ENCODE measurements at places on chromosomes 2 and 18.
A peak's percentile ranks its signal among the peaks of the same experiment; 100 is the strongest.

DNA sequence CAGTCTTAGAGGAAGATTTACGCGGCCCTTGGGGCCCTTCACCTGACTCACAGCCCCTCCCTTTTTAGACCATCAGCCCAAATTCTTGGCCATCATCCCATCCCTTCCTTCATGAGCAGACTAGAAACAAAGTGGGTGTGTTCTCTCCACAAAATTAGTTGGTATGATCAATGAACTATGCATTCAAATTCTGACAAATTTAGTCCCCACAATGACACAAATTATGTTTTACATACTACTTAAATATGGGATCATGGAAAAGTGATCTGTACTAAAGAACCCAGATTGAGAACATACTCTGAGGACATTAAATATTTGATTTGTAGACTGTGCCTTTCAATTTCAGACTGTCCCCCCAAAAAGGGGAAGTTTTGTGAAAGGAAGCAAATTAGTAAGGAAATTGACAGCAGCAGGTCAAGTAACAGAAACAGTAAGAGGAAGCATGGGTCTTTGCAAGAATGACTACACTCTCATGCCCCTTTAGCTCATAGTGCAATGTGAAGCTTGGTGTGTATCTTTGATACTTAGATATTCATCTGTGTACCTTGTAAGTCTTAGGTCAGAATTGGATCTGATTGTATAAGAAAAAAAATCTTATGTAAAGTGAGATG is 2.2 kb upstream of the MAPRE2 start:
- no peak for DNase-seq

DNA sequence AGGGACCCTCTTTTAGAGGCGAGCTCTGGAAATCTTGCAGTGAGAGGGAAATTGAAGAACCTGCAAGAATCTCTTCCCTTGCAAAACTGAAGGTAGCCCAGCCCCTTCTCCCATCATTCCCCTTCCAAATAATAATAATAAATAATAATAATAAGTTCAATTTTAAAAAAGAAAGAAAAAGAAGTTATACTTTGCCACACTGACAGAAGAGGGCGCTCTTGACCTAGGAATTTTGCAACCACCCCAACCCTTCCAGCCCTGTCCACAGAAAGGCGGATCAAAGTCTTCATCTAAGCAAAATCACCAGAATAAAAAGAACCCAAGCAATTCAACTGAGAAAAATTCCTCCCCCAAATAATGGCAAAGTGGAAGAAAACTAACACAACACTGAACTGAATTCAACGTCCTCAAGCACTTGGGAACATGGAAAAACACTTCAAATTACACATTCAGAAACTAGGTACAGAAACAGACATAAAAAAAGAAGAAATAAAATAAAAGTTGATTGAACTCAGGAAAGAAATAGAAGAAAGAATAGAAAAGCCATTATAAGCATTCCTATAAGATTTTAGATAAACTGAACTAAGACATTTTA is 98.9 kb upstream of the GLS start:
- peak; percentile 43 for DNase-seq

- DNase-seq = no peak
Measured at GRCh38 chr18:79657342-79657996, 22.1 kb upstream of the CTDP1 start.

DNA sequence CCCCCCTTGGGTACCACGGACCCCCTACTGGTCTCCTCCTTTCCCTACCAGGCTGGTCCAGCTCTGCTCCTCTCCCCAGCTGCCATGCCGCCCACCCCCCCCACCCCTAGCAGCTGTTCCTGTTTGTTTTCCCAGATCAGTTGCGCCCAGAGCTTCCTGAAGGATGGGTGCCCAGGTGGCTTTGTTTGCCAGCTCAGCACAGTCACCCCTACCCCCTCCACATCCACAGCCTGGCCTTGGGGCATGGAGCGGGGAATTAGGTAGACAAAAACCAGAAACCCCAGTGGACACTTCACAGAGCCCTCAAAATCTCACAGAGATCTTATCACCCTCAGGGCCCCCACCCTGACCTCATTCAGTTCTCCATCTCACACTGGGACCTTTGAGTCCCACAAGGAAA is 3.7 kb upstream of the CRYBA2 start:
- peak; percentile 50 for DNase-seq

- no peak for DNase-seq
Measured at GRCh38 chr2:184830531-184830930, 232.2 kb downstream of the ZNF804A start.

- DNase-seq = no peak
Measured at GRCh38 chr2:33108483-33109443, 162.0 kb downstream of the LTBP1 start.

DNA sequence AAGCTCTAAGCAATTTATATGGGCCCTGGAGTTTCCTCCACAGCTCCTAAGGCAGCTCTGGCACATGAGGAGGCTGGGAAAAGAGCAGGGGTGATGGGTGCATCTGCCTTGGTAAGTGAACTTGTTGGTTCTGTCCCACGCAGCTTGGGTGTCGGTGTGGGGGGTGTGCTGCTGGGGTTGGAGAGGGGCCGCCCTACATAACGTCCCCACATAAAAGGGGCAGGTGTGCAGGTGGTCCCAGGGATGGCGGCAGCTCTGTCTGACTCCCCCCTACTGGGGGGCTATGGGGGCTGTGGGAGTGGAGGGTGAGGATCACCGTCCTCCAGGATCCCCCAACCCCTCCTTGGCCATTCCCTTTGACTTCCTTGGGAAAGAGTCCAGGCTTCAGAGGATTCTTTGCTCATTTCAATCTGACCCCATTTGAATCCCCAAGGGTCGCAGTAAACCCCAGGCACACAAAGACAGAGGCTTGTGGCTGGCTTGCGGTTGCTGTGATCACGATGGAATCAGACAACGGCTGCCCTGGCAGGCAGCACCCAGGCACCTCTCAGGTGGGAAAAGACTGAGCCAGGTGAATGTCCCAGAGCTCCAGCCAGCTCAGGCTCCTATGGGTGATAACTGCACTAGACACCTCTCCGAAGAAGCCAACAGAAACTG is 34.5 kb upstream of the CD8A start:
- DNase-seq = no peak

DNA sequence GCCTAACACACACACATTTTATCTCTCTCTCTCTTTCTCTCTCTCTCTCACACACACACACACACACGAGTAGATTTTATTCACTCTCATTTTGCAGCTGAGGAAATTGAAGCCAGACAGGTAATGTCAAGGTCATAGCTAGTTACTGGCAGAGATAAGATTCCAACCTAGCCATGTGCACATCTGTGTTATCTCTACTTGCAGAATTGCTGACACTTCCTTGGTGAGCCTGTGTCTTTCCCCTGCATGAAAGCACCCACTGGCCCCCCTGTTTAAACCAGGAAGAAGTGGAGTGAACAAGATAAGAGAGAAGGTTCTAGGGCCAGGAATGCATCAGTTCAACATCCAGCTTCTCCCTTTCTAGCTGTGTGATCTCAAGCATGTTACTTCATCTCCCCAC is 423.7 kb downstream of the TXNL1 start:
- DNase-seq = no peak

DNA sequence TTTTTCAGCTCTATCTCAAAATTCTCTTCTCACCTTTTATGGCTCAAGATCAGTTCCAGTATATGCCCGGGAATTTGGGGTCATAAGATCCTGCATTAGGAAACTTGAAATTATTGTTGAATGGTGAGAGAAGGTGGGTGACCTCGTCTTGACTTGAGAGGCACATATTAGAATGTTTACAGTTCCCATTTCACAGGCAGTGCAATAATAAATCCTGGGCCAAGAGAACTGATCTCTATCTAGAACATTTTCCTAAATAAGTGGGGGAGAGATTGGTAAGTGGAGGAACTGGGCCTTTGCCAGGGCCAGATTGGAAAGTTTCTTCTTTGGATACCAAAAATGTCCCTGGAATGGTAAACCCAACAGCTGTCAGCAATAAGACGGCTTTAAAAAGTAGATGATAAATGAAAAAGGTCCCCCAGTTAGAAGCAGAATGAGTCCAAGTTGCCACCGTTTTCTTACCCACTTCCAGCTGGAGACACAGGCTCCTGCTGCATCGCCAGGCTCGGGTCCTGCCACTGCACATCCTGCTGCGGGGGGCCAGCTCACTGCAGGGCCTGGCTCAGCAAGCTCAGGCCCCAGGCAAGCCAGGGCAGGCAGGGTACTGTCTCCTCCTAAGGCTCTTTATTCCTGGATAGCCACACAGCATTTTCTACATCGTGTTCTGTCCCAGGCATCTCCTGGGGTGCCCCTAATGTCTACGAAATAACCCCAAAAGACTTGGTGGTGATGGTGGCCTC is 126.4 kb upstream of the EPAS1 start:
- DNase-seq = no peak

DNA sequence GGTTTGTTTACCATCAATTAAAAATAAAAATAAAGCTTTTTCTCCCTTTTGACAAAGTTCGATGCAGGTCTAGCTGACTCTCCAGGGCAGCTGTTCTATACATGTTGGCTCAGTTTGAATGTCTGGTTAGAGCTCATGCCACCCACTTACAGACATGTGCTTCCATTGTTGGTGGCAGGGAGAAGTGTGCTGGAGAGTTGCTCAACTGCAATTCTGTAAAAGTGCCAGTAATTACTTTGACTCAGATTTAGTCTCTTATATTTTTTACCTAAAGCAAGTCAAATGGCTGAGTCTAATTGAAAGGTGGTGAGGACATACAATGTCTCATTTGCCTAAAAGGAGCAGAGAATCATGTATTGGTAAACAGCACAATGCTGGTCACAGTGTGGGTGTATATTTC is 609.1 kb upstream of the SYT4 start:
- DNase-seq = no peak

GRCh38 chr18:59087391-59087790 is 52.3 kb upstream of the SEC11C start:
- DNase-seq = no peak

- DNase-seq = no peak
Measured at GRCh38 chr2:193114827-193115226, 920.1 kb upstream of the TMEFF2 start.

DNA sequence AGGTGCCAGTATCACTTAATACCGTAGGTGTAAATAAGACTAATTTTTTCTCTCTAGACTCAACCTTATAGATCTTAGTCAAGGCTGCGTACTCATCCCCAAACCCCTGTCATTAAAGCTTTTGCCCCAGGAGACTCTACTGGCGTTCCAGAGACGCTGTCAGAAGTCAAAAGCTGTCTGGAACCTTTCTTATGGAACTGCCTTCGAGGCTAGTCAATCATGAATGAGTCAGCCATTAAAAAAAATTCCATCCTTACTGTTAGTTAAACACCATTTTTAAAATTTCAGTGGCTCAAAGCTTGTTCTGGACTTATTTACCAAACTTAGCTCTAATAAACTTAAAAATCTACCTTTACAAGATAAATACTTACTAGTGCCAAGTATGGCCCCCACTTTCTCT is 52.1 kb downstream of the SPRED2 start:
- DNase-seq = no peak

GRCh38 chr2:117718048-117718447 is 96.4 kb upstream of the DDX18 start:
- no peak for DNase-seq

GRCh38 chr2:168210895-168211570 is 36.4 kb downstream of the STK39 start:
- DNase-seq = no peak

- DNase-seq = no peak
Measured at GRCh38 chr2:42954227-42954962, 162.0 kb upstream of the HAAO start.

DNA sequence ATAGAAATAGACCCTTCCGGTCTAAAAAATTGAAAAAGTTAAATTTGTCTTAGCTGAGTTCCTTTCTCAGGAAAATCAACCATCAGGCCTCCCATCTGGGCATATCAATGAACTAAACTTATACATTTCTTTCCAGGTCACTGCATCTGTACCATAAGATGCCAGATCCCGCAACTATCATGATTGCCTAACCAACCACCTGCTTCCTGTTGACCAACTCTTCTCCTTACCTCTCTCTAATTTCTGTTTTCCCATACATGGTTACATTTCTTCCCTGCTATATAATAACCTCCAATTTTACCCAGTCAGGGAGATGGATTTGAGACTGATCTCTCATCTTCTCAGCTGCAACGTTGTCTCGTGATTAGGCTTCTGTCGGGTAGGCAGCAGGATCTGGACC is 228.7 kb downstream of the FSIP2 start:
- no peak for DNase-seq

DNA sequence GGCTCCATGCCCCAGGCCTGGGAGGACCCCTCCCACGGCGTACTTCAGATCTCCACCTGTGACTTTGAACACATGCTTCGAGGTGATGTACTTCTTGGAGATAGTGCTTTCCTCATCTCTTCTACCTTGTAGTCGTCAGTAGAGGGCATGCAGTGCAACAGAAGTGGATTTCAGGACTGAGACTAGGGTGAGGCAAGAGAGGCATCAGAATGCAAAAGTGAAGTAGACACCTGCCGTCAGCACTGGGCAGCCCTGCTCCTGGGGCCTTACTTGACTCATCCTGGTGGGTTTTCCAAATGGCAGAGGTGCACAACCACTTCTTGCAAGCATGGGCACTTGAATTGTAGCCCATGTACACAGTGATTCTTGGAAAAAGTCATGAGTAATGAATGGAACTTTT is 258.8 kb downstream of the NEDD4L start:
- DNase-seq = no peak

All from right hindlimb (tissue), 1 donor.